ENCODE measurements at places on chromosomes 2 and 18. TPM values are rescaled to one million over a fixed set of nuclear protein-coding genes. Genes with fewer than 3 reads are reported as not detected.

The GCG gene
- total RNA-seq, result not detected

The NEURL3 gene
- 0.44 TPM for total RNA-seq

The OSR1 gene
- total RNA-seq, result not detected

The EPAS1 gene
- total RNA-seq, result 9.1 TPM

The SLC5A6 gene
- 147 TPM for total RNA-seq

The IL18RAP gene
- 8.8 TPM for total RNA-seq

The EML6 gene
- 2.2 TPM for total RNA-seq

DNA sequence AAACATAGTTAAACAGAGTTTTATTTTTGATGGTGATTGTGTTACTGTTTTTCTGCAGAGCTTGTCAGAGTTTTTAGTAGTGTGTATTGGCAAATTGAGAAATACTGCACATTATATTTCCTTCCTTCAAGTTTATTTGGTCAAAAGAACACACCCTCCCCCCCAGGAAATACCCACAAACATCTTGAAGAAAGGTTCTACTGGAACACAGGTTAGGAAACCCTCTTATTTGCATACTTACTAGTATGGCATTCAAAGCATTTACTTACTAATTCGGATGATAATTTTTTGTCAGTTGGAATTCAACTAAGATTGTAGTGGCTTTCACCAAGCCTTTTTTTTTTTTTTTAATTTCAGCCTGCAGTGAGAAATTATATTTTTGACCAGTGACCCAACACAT, 9.1 kb downstream of the CAB39 start:
- no peak for DNase-seq

- DNase-seq, result no peak
Observed at GRCh38 chr2:36059691-36060090, 295.9 kb upstream of the CRIM1 start.

DNA sequence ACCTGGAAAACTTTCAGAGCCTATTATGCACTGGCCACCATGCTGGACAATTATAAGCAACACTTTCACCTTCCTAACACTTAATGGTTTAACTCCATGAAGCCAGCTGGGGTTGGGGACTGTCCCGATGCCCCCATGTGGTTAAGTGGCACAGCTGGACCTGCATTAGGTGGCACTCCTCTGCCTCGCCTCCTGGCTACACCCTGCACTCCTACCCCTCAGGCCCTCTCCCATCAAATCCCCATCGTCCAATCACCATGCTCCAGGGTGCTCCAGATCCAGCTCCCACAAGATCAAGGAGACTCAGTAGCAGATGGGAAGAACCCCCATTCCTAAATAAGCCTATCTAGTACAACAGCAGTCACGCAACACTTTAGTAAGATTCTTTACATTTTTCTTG, 53.8 kb downstream of the HDLBP start:
- no peak for DNase-seq

DNA sequence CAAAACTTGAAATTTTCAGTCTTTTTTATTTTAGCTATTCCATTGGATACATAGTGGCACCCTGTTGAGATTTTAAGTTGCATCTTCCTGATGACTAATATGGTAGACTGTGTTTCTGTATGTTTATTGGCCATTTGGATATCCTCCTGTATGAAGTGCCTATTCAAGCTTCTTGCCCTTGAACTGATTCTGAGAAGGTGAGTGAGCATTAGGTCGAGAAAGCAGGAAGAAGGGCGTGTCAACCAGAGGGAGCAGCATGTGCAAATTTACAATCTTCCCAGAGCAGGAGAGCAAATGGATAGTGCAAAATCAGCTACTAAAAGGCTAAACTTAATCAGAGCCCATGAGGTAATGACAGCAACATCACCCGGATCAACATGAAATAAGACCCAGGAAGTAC, 8.6 kb downstream of the INPP1 start:
- no peak for DNase-seq

DNA sequence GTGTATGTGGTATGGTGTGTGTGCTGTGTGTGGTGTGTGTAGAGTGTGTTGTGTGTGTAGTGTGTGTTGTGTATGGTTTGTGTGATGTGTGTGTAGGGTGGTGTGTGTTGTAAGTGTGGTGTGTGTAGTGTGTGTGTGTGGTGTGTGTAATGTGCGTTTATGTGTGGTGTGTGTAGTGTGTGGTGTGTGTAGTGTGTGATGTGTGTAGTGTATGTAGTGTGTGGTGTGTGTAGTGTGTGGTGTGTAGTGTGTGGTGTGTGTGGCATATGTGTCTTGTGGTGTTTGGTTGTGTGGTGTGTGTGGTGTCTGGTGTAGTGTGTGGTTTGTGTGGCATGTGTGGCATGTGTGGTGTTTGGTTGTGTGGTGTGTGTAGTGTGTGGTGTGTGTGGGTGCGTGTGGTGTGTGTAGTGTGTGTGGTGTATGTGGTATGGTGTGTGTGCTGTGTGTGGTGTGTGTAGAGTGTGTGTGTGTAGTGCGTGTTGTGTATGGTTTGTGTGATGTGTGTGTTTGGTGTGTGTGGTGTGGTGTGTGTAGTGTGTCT, 4.0 kb upstream of the RTP5 start:
- DNase-seq, result no peak

- DNase-seq, result no peak
Observed at GRCh38 chr18:22347606-22348511, 69.9 kb downstream of the CTAGE1 start.
